ENCODE measurements at places on chromosomes 16 and 17. TPM values are rescaled to one million over a fixed set of nuclear protein-coding genes. Genes with fewer than 3 reads are reported as not detected.

The RHBDL1 gene
- total RNA-seq = 0.96 TPM

The SOX8 gene
- 2.9 TPM for total RNA-seq

The KRT27 gene
- not detected for total RNA-seq

The SLC16A3 gene
- total RNA-seq = 25.1 TPM

The NPIPB6 gene
- not detected for total RNA-seq

The CEP112 gene
- total RNA-seq = 50.3 TPM

The GPRC5B gene
- total RNA-seq = 30.3 TPM

The SSTR5 gene
- total RNA-seq = not detected

The GNGT2 gene
- total RNA-seq = 2.8 TPM

The TSPAN10 gene
- total RNA-seq = 1.0 TPM

The NAT9 gene
- total RNA-seq = 35.9 TPM

The DCXR gene
- total RNA-seq = 190 TPM

The NOL11 gene
- total RNA-seq = 23.0 TPM

The CACNG4 gene
- total RNA-seq = 2.2 TPM

The TOP2A gene
- 12.7 TPM for total RNA-seq

The TAT gene
- total RNA-seq = 0.19 TPM

The ACSM2A gene
- 0.63 TPM for total RNA-seq

The ALDOC gene
- 46.7 TPM for total RNA-seq

The OR3A2 gene
- 0.24 TPM for total RNA-seq

The SLC52A1 gene
- not detected for total RNA-seq

Measured in omental fat pad (tissue), 4 donors.